ENCODE measurements at places on chromosomes 5 and 9.

GRCh38 chr5:15966066-15966640 is 213.4 kb downstream of the MARCHF11 start:
- DNase-seq = no peak

GRCh38 chr9:12614488-12614887 is 78.7 kb upstream of the TYRP1 start:
- DNase-seq = no peak

DNA sequence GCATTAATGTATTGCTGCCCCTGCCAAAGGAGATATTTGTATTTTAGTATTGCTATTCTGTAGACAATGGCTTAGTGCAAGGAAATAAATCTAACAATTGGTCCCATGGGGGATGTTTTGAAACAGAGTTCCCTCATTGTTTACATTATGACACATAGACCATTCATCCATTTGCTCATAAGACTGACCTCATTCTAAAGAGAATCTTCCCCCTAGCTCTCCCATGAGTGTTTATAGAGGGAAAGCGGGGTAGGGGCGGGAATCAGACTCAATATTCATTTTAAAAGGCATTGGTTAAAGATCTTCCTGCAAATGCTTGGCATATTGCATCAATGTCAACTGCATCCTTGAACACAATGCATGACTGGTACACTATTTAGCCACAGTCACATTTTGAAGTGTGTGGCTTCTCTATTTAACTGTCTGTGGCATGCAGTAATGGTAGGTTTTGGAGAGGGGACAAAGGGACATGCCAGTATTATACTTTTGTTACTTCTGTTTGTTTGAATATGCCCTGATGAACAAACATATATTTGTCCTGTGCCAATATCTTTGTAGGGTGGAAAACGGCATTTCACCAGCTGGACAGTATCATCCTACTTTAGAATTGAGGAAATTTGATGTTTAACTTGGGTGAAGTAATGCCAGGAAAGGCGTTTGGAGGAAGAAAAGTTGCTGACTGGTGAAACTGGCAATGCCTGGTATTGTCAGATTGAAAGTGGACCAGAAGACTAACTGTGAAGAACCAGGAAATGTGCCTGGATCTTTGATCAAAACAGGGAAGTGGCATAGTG is 84.1 kb upstream of the MEGF10 start:
- DNase-seq = no peak

DNA sequence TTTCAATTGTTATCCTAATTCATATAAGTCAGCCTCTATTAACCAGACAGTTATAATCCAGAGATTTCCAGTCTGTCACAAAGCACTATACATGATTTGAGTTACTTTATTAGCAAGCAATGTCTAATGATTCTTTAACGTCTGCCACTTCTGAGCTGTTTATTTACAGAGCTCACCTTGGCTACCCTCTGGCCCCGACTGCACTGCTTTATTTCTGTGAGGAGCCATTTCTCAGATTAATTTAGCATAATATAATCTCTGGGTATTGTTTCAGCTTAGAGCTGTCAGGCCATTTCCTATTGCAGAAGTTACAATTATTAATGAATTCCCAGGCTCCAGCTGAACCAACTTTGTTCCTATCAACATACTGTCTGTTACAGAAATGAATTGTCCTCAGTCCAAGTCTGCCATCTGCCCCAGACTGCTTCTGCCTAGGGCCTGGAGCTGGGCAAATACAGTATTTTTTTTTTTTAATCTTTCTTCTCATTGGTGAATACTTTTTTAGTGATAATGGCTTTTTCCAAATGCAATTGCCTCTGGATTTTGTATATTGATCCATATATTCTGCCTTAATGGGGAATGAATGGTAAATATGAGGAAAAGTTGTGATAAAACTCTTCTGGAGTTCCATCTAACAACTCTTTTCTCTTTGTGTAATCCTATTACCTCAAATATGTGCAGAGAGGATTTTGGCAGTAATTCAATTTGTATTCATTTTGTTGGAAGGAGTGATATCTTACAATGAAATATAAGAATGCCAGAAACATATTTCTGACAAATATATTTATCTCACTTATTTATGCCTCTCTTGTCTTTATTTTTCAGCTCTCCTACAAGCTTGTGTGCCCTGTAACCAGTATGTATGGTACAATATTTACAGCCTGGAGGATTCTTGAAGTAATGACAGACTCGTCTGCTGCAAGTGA is 104.7 kb downstream of the FOCAD start:
- no peak for DNase-seq

GRCh38 chr5:158297002-158297527 is 438.1 kb upstream of the CLINT1 start:
- no peak for DNase-seq

DNA sequence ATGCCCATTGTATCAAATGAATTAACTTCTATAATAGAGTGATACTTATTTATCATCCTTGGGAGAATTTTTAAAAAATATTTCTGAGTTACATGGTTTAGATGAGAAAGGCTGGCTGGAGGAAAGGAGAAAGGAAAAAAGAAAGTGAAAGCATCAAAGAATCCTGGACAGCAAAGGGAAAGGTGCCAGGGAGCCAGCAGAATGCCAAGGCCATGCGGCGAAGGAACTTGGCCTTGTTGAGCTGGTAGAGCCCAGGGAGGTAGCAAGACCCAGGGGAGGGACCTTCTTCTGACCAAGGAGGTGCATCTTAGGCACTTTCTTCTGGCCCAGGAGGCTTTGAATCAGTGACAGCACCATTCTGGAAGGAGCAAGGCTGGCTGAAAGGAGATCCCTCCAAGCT is 240.5 kb downstream of the ENC1 start:
- no peak for DNase-seq

DNA sequence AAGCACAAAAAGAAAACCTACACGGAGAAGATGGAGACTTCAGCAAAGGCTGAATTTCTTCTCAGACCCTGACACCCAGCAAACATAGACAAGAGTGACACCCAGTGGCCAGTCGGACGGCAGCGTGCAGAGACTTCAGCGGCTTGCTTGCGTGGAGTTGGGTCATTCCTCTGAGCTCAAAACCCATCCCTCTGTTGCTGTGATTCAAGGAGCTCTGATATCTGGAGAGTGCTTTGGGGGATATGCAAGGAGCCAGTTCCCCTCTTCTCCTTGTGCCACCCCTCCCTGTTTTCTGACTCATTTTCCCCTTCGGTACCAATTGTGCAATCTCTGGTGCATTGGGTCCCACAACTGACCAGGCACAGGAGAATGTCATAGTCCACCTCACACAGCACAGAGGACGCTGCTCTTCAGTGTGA is 27.5 kb downstream of the SH3TC2 start:
- DNase-seq = peak; percentile 49

- DNase-seq = no peak
These were observed 68.2 kb downstream of the DMRTA1 start for GRCh38 chr9:22514871-22515270.

DNA sequence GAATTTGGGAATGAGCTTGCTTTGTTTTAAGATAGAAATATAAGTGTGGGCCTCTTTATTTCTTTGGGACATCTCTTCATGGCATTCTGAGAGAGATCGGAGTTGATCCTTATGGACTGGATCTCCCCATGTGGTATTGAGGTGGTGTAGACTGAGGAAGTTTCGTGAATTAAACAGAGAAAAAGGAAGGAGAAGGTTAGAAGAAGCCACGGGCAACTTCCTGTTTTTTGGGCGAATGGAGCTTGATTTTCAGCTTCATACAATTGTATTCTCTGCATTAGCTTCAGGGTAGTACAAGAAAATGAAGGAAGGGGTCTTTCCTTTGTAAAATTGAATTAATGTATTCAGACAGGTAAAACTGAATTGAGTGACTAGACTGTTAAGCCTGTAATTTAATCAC is 70.5 kb upstream of the HMHB1 start:
- DNase-seq = no peak

DNA sequence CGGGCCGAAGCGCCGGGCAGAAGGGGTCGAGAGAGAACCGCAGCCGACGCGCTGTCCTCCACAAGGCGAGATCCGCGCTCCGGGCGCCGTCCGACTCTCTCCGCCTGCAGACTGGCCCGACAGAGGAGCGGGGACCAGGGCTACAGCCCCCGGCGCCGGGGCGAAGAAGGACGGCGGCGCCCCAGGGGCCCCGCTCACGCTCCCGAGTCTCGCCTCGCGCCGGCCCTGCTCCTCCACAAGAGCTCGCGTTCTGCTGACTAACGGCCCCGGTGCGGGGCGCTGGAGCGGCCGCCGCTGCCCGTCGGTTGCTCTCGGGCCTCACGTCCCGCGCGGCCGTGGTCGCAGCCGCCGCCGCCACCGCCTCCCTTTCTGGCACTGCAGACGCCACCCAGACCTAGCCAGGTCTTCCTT is 338 bp downstream of the ABHD17B start:
- no peak for DNase-seq

- no peak for DNase-seq
These were observed 35.2 kb upstream of the GLDC start for GRCh38 chr9:6680797-6681146.

DNA sequence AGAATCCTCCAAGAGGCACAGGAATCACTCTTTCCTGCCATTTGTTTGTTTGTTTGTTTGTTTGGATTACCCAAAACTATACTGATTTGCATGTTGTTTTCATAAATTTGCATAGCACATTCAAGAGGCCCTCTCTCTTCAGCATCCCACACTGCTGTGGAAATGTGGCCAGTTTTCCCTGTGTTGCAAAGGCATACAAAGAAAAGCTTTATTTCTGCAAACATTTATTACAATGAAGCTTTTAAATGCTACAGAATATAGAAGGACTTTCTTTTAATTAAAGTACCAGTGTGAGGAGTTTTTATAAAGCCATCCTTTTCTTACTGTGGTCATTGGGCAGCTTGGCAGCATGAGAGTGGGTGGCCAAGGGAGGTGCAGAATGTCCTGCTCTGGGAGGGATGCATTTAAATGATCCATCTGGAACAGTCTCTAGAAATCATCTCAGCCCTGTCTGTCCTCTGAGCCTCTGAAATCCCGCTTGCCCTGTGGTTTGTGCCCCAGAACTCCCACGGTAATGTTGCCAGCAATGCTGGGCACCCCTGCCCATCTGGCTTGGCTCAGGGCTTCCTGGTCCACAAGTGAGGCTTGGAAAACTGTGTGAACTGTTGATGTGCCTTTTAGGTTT is 356.8 kb upstream of the KIF2A start:
- no peak for DNase-seq

- no peak for DNase-seq
These were observed 12.6 kb downstream of the DIRAS2 start for GRCh38 chr9:90629991-90630390.

- DNase-seq = no peak
These were observed 170.1 kb downstream of the CDH12 start for GRCh38 chr5:22683050-22683449.

- no peak for DNase-seq
These were observed 135.9 kb upstream of the OTULINL start for GRCh38 chr5:14445576-14446290.

- no peak for DNase-seq
These were observed 53.8 kb upstream of the TSLP start for GRCh38 chr5:111017731-111018130.

DNA sequence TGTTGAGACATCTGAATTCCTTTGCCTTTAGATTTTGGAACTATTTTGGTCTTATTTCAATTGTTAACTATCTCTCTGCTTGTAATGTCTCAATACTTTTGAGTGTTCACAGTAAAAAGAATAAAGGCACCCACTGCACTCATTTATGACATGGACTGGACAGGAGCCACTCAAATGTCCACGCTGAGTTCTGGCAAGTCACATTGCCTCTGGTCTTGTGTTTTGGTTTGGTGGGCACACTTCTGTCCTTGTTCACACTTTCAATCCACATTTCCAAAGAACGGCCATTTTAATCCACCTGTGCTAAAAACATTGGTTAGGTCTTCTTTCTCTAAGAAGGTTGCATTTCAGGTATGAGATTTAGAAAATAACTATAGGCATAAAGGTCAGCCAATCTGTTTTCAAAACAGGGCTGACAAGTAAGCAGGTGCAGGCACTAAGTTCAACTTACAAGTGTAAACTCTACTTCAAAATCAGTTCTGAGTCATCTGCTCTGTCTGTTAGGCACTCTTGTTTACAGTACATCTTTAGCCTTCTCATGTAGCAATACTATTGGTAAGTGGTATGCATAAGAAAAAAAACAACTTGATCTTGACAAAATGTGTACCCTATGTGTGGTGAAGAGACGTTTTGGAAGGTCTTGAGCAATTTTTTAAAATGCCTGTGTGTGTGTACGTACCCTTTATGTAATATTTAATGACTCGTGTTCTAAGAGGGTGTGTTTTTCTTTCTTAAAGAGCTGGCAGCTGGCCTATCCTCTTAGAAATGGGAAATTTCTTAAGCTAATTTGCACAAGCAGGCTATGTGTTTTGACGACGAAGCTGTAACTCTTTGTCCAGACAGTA is 31.5 kb upstream of the ZFAND5 start:
- DNase-seq = peak; percentile 30

DNA sequence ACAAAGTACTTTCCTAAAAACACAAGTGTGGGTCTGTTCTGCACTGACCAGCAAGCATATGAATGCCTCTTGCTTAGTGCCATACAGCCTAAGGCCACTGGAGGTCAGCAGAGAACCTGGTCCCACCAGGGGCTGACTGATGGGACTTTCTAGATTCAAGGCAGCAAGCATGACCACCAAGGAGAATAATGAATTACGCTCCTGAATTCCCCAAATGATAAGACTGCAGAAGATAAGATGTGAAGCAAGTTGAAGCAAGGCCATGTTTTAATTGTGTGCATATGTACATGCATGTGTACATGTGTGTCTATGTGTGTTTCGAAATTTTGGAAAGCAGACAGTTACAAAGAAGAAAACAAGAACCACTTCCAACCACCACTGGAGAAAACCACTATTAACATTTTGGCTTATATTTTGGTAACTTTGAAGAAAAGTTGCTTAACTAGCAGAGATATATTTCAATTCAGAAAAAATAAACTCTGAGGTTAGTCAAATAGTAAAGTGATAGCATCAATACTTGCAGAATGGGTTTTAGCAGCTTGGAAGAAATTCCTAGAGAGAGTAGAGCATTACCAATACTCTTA is 70.5 kb downstream of the ERP44 start:
- peak; percentile 43 for DNase-seq

DNA sequence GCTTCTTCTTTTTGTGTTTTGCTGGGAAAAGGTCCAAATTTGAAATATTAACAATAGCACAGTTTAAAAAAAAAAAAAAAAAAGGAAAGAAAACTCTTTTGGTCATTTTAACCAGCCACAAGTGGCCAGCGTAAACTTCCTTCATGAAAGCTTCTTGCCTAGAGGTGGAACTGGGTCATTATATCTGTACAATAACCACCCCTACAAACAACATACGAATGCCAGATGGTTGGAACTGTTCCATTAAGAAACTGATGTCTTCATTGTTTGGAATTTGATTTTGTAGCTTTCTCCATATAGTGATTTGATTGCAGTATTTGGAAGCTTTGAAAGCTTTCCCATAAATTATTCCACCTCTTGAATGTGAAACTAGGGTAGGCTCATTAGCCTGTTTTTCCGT is 18.3 kb upstream of the LPAR1 start:
- no peak for DNase-seq

Data from AG09319 (cell line).